COR-L47 (cell line): ENCODE measurements at places on chromosomes 16 and 17.
A peak's percentile ranks its signal among the peaks of the same experiment; 100 is the strongest.

- no peak for DNase-seq
Measured at GRCh38 chr17:63544467-63545301, 5.6 kb upstream of the DCAF7 start.

- DNase-seq: no peak
Measured at GRCh38 chr16:84239141-84239769, 557 bp downstream of the KCNG4 start.

DNA sequence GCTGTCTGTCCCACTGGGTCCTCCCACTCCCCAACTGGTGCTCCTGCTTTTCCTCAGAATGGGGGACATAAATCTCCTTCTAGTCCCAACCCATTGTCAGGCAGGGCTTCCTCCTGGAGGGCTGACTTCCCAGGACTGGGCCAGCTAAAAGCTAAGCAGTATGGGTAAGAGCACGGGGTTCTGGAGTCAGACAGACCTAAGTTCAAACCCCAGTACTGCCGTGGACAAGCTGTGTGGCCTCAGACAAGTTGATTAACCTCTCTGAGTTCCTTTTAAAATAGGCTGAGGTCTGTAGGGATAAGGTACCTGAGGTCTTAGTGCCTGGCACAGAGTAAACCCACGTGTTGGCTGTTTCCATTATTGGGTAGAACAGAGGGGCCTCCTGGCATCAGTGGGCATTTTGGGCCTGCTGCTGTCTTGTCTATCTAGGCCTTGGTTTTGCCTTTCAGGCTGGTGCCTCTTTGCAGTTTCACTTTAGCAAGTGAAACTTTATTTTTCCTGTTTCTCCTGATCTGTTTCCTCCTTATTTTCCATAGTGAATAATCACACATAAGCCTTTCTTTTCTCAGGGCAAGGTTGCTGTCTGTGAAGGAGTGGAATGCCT is 114.6 kb downstream of the PRKCB start:
- DNase-seq: no peak

DNA sequence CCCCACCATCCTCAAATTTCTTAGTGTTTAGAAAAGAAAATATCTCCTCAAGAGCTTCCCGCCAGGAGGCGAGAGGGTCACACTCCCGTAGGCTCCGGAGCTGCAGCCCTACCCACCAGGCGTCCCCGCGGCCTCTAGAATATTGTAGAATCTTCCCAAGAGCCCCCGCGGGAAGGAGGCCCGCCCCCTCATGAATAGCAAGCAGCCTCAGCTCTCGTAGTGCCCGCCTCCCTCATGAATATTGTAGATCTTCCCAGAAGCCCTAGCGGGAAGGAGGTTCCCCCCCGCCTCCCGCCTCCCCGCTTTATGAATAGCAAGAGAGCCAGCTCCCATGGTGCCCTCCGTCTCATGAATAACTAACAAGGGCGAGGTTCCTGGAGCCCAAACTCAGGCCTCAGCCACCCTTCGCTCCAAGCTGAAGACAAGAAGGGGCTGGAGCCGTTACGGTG is at the start of gene FBXO47:
TSS of gene FBXO47 (minus strand) at position 114 of the 449 bp plus-strand sequence. CDS start 4,378 bp downstream, outside the sequence.
- DNase-seq: no peak

- DNase-seq: peak; percentile 51
Measured at GRCh38 chr17:72479113-72479512, 358.3 kb downstream of the SOX9 start.

GRCh38 chr17:67443931-67444595 is 67.0 kb downstream of the PITPNC1 start:
- DNase-seq: no peak

DNA sequence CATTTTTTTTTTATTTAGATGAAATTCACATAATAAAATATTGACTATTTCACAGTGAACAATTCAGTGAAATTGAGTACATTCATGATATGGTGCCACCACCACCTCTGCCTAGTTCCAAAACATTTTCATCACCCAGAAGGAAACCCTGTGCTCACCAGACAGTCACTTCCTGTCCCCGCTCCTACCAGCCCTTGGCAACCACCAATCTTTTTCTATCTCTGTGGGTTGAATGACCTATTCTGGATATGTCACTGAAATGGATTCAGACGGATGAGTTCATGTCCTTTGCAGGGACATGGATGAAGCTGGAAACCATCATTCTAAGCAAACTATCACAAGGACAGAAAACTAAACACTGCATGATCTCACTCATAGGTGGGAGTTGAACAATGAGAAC is 40.5 kb downstream of the ATP2C2 start:
- DNase-seq: no peak

DNA sequence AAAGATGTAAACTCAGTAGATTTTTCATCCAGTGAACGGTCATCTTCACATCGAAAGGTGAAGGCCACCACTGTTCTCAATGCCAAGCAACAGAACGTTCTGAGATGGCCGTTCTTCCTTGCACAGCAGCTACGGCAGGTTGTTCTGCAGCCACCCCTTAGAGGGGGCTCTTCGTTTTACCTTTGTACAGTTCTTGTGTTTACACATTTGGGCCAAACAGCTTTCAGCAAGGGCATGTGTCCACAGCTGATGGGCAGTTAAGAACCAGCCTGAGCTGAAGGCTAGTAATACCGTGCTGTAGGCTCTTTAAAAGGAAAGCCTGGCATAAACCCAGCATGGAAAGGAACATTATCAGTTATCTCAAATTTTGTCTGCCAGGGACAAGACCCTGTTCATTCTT is 15.9 kb downstream of the PLD6 start:
- DNase-seq: no peak

- DNase-seq: no peak
Measured at GRCh38 chr17:28206292-28206691, 112.7 kb upstream of the TMEM97 start.

DNA sequence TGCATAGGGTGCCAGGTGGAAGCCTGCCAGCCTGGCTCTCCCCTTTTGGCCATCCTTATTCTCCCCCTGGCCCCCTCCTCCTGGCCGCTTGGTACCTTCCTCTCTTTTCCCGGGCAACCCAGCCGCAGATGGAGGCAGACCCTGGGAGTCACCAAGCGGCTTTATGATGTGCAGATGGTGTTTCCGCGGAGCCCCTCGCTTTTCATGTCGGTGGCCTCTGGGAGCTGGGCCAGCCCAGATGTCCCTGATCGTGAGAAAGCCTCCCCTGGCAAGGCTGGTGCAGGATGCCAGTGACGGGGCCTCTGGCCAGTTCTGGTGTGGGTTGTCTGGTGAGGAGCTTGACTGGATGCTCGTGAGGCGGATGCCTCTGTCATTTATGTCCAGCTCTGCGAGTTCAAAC is 18.0 kb upstream of the BRD7 start:
- no peak for DNase-seq

GRCh38 chr16:87075319-87075860 is 241.8 kb downstream of the C16orf95 start:
- DNase-seq: no peak

GRCh38 chr17:4443476-4443875 is 9.7 kb downstream of the SPNS3 start:
- no peak for DNase-seq

DNA sequence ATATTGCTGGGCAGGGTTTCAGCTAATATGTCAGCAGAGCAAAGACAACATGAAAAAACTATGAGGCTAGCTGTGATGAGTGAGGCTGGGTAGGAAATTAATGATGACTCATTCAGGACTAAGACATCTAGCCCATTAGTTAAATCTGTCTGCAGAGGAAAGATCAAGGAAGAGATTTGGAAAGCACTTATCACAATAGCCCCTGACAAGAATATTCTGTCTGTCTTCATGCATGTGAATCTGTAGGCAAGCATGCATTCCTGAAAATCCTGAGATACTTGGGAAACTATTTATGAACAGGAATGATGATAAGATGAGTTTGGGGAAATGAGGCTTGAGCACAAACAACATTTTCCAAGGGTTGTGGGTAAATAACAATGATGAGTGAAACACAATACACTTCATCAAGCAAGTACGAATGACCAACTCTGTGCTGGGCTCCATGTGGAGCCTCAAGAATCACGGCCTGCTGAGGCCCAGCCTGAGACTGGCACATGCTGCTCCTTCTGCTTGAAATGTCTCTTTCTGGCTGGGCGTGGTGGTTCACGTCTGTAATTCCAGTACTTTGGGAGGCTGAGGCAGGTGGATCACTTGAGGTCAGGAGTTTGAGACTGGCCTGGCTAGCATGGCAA is 96.5 kb upstream of the ASIC2 start:
- DNase-seq: no peak

GRCh38 chr17:10622617-10623485 is 34.3 kb downstream of the MYH3 start:
- DNase-seq: no peak

DNA sequence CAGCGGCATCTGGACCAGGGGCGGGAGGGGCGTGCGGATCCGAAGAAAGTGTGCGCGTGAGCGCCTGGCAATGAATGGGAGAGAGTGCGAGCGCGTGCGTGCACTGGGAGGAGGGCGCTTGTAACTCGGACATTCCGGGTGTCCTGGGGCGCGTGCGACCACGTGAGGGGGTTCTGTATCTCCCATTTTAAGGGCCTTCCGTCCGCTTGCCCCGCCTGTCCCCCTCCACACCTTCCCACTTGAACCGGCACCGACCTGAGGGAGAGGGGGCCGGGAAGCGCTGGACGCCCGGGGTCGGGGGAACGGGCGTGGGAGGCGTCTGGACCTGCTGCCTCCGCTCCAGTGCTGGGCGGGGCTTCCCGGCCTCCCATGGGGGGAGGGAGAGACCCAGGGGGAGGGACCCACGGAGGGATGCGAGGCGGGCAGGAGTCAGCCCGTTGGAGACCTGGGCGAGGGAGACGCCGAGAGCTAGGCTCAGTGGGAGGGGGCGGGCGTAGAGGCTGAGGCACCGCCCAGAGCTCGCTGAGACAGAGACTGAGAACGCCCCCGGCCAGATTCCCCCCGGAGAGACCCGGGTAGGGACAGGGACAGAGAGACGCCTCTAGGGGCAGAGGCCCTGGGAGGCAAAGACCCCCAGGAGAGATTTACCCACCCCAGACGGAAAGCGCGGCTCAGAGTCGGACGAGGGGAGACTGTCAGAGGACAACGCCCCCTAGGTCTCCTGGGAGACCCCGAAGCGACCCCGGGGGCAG is at the start of gene KREMEN2:
TSS of gene KREMEN2 (plus strand) at position 553 of the 752 bp plus-strand sequence. CDS start 246 bp downstream, outside the sequence.
- peak; percentile 76 for DNase-seq

- DNase-seq: no peak
Measured at GRCh38 chr17:2239882-2240430, 63.6 kb downstream of the SMG6 start.

- DNase-seq: no peak
Measured at GRCh38 chr16:22235839-22236745, 30.0 kb downstream of the EEF2K start.

- no peak for DNase-seq
Measured at GRCh38 chr16:30407804-30408534, 563 bp downstream of the ZNF771 start.

GRCh38 chr17:78572239-78573205 is 4.7 kb downstream of the DNAH17 start:
- no peak for DNase-seq

DNA sequence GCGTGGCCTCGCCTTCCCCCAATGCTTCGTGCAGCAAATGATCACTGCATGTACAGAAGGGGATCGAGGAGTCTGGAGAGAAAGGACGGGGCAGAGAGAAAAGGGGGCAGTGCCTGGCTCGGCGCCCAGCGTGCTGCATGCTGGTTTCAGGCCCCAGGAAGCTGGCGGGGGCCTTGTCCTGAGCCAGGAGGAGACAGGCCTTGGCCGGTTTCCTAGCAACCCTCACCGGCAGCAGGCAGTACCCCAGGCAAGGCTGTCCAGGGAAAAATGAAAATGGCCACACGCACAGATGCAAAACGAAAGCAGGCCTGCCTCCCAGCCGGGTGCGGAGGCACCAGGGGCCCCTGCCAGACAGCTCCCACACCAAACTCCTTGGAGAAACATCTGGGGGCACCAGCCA is 126.3 kb downstream of the ZFHX3 start:
- DNase-seq: peak; percentile 94

GRCh38 chr16:3145151-3145550 is 10.3 kb downstream of the ZNF213 start:
- DNase-seq: no peak

GRCh38 chr17:49787884-49788477 is 500 bp upstream of the KAT7 start:
- DNase-seq: no peak

DNA sequence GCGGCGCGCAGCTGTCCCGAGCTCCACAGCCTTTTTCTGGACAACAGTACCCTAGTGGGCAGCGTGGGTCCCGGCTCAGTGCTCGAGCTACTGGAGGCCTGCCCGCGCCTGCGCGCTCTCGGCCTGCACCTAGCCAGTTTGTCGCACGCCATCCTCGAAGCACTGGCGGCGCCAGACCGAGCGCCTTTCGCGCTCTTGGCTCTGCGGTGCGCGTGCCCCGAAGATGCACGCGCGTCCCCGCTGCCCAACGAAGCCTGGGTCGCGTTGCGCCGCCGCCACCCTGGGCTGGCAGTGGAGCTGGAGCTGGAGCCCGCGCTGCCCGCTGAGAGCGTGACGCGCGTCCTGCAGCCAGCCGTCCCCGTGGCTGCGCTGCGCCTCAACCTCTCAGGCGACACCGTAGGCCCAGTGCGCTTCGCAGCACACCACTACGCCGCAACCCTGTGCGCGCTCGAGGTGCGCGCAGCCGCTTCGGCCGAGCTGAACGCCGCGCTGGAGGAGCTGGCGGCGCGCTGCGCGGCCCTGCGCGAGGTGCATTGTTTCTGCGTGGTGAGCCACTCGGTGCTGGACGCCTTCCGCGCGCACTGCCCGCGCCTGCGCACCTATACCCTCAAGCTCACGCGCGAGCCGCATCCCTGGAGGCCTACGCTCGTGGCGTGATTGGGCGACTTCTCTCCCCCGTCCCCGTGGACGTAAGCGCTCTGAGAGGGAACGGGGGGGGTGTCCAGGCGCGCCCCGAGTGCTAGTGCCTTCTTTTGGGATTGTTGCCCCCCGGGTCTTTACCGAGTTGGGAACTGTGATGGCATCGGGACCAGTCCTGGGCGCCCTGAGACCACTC is 1.2 kb upstream of the HSF4 start:
- peak; percentile 92 for DNase-seq

DNA sequence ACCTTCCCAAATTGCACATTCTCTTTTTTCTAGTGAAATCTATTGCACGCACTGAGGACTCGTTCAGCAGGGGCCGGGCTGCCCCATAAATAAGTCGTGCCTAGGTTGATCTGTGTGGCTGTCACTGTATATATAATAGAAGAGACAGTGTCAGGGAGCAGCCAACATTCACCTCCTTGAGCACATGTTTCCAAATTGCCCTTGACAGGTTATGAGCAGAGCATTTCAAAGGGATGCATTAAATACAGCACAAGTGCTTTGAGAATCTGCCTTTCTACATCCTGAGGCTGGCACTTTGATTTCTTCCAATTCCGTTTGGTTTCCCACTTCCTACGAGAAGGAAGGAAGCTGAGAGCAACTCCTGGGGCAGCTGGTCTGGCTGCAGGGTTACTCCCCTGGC is 291.2 kb downstream of the NPIPA8 start:
- no peak for DNase-seq

DNA sequence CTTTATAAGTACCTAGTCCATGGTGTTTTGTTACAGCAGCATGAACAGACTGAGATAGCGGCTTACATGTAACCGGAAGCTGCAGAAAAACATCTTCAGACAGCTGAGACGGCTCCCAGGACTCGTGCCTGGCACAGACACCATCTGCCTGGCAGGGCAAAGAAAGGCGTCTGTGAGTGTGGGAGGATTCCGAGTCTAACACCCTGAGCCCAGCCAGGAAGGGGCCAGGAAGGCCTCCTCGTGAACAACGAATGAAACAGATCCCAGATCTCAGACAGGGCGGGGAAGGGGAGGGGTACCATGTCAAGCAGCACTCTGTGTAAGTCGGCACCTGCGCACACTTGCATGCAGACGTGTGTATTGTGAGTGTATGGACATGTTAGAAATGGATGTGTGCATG is 4.4 kb upstream of the CSNK1D start:
- no peak for DNase-seq

- DNase-seq: no peak
Measured at GRCh38 chr16:2480948-2481347, 6.0 kb downstream of the TBC1D24 start.

GRCh38 chr17:81256616-81257015 is 17.5 kb downstream of the NDUFAF8 start:
- DNase-seq: no peak
